A549 treated with AZD2906 at 1 μM for 4 hours (cell line): ENCODE measurements at places on chromosomes 2 and 18. TPM values are rescaled to one million over a fixed set of nuclear protein-coding genes. Genes with fewer than 3 reads are reported as not detected.

The CXCR4 gene
- total RNA-seq = 0.52 to 1.0 TPM (median 0.85 TPM) in 5 replicates

The FRZB gene
- total RNA-seq = 0.04 to 0.13 TPM (median 0.11 TPM) in 5 replicates

The MEIS1 gene
- 1.6 to 2.0 TPM (median 1.7 TPM) in 5 replicates for total RNA-seq

The PER2 gene
- 5.3 to 7.9 TPM (median 6.5 TPM) in 5 replicates for total RNA-seq

The CCDC74A gene
- total RNA-seq = 11.1 to 16.2 TPM (median 15.0 TPM) in 5 replicates

The CROCC2 gene
- total RNA-seq = not detected in 5 replicates

The GALM gene
- 13.5 to 19.9 TPM (median 15.3 TPM) in 5 replicates for total RNA-seq

The ATP9B gene
- total RNA-seq = 13.3 to 15.8 TPM (median 15.5 TPM) in 5 replicates

The CYB5A gene
- 120 to 138 TPM (median 127 TPM) in 5 replicates for total RNA-seq

The DYNAP gene
- total RNA-seq = not detected in 5 replicates

The PSTPIP2 gene
- total RNA-seq = 0.16 to 0.31 TPM (median 0.21 TPM) in 5 replicates

The FEZ2 gene
- 34.7 to 49.3 TPM (median 38.4 TPM) in 5 replicates for total RNA-seq

The HOXD11 gene
- 5.2 to 6.9 TPM (median 6.5 TPM) in 5 replicates for total RNA-seq

The GREB1 gene
- total RNA-seq = 2.3 to 4.1 TPM (median 3.5 TPM) in 5 replicates

The KCNG3 gene
- total RNA-seq = 0.53 to 0.67 TPM (median 0.61 TPM) in 5 replicates

The ICA1L gene
- total RNA-seq = 1.1 to 2.6 TPM (median 1.7 TPM) in 5 replicates

The HNRNPLL gene
- total RNA-seq = 20.7 to 27.2 TPM (median 25.5 TPM) in 5 replicates

The SOWAHC gene
- total RNA-seq = 7.5 to 9.7 TPM (median 9.2 TPM) in 5 replicates

The UGT1A3 gene
- 0.05 to 0.09 TPM (median 0.07 TPM) in 4 of 5 replicates, not detected in the other for total RNA-seq

The SLC9A4 gene
- total RNA-seq = not detected in 5 replicates

The LYPD6B gene
- not detected in 5 replicates for total RNA-seq

The MIB1 gene
- 5.4 to 9.8 TPM (median 8.1 TPM) in 5 replicates for total RNA-seq

The CRYGD gene
- not detected in 5 replicates for total RNA-seq

The MARCO gene
- total RNA-seq = 0.06 to 0.21 TPM (median 0.16 TPM) in 4 of 5 replicates, not detected in the other

The MEP1B gene
- 0.04 to 0.10 TPM (median 0.05 TPM) in 5 replicates for total RNA-seq

The RIT2 gene
- not detected in 5 replicates for total RNA-seq

The SKOR2 gene
- total RNA-seq = not detected in 5 replicates

The ACKR3 gene
- 9.3 to 15.6 TPM (median 10.9 TPM) in 5 replicates for total RNA-seq

The MAP3K19 gene
- total RNA-seq = not detected in 5 replicates

The ITGB6 gene
- total RNA-seq = 0.40 to 0.87 TPM (median 0.55 TPM) in 5 replicates

The CEP192 gene
- total RNA-seq = 6.8 to 9.2 TPM (median 7.7 TPM) in 5 replicates

The THSD7B gene
- not detected in 5 replicates for total RNA-seq

The PROM2 gene
- total RNA-seq = 0.02 to 0.34 TPM (median 0.08 TPM) in 3 of 5 replicates, not detected in the others

The ANKRD30B gene
- total RNA-seq = not detected in 5 replicates

The DSEL gene
- 0.34 to 0.51 TPM (median 0.40 TPM) in 5 replicates for total RNA-seq

The CNOT9 gene
- 35.9 to 41.6 TPM (median 40.6 TPM) in 5 replicates for total RNA-seq

The DLX2 gene
- 0.44 to 1.1 TPM (median 0.49 TPM) in 5 replicates for total RNA-seq

The NGEF gene
- total RNA-seq = 13.0 to 16.8 TPM (median 15.5 TPM) in 5 replicates

The GRB14 gene
- total RNA-seq = 3.9 to 5.6 TPM (median 5.1 TPM) in 5 replicates

The RBFA gene
- total RNA-seq = 29.1 to 32.3 TPM (median 31.4 TPM) in 5 replicates

The RAB17 gene
- total RNA-seq = 0.14 to 0.43 TPM (median 0.28 TPM) in 5 replicates

The MTLN gene
- total RNA-seq = 119 to 138 TPM (median 124 TPM) in 5 replicates

The CD207 gene
- total RNA-seq = not detected in 5 replicates

The TRIM43 gene
- 0.07 to 0.23 TPM (median 0.09 TPM) in 4 of 5 replicates, not detected in the other for total RNA-seq

The UNC80 gene
- total RNA-seq = not detected in 5 replicates

The TMEM198 gene
- total RNA-seq = 0.62 to 1.2 TPM (median 0.96 TPM) in 5 replicates

The GLI2 gene
- 16.8 to 26.9 TPM (median 22.1 TPM) in 5 replicates for total RNA-seq

The NTSR2 gene
- 0.05 to 0.08 TPM in 2 of 5 replicates, not detected in the others for total RNA-seq

The KIF1A gene
- 0.51 to 0.84 TPM (median 0.65 TPM) in 5 replicates for total RNA-seq
